Cerebellar cortex (tissue), 1 donor: ENCODE measurements at places on chromosomes 3 and 15.

GRCh38 chr15:101168898-101169494, 82.9 kb downstream of the CHSY1 start:
- DNase-seq, result no peak

GRCh38 chr3:62319570-62320243, 53.6 kb downstream of the FEZF2 start:
- peak; percentile 16 for DNase-seq

GRCh38 chr3:110494093-110494490, 577.5 kb upstream of the NECTIN3 start:
- no peak for DNase-seq

GRCh38 chr3:55823001-55823400, 335.9 kb upstream of the WNT5A start:
- DNase-seq, result no peak

GRCh38 chr3:157070678-157070999, 89.3 kb downstream of the CCNL1 start:
- no peak for DNase-seq

- no peak for DNase-seq
Measured at GRCh38 chr3:40240921-40241320, 68.6 kb upstream of the EIF1B start.

GRCh38 chr3:161630794-161631193, 134.2 kb downstream of the OTOL1 start:
- no peak for DNase-seq

DNA sequence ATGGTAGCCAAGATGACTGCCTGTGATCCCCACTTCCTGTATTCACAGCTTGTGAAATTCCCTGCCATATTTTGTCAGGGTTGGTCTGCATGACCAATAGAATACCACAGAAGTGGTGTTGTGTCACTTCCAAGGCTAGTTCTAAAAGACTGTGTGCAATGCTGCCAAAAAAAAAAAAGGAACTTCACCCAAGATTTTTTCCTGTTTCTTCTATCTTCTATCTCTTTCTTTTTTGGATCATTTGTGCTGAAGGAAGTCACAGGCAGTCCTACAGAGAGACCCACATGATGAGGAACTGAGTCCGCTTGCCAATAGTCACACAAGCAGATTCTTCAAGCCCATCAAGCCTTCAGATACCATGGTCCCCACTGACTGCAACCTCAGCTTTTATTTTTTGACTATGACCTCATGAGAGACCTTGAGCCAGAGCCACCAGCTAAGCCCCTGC, 18.1 kb upstream of the RAF1 start:
- DNase-seq, result no peak

DNA sequence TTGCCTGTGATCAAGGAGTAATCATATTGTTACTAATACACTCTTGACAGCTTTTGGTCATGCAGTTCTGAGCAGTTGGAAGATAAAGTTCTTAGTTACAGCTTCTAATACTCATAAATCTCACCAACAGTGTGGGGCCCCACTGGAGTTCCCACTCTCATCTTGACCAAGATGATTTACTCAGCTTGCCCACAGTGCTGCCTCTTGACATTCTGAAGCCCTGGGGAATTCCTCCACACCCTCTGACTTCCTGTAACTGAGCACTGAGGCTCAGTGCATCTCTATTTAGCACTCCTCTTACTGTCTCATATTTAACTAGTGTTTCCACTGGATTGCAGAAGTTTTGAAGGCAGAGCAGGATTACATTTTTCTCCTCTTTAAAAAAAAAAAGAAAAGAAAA, 1.9 kb upstream of the ARL6IP5 start:
- DNase-seq, result no peak
